ENCODE measurements at places on chromosomes 3 and 15. TPM values are rescaled to one million over a fixed set of nuclear protein-coding genes. Genes with fewer than 3 reads are reported as not detected.

Gene TNFSF10
- 0.45 TPM for total RNA-seq

Gene MYZAP
- 0.17 TPM for total RNA-seq

Gene PROS1
- 8.6 TPM for total RNA-seq

Gene RAB6B
- total RNA-seq, result 0.34 TPM

Gene NANOGP8
- not detected for total RNA-seq

Gene VIPR1
- under 0.01 TPM for total RNA-seq

Gene MEX3B
- total RNA-seq, result 7.9 TPM

Gene SUCNR1
- total RNA-seq, result not detected

Gene CPNE9
- total RNA-seq, result under 0.01 TPM

Gene C3orf80
- total RNA-seq, result not detected

Gene SPTBN5
- under 0.01 TPM for total RNA-seq

Gene FBXW12
- total RNA-seq, result not detected

Gene NMB
- 12.1 TPM for total RNA-seq

Gene CASR
- not detected for total RNA-seq

Gene ADGRG7
- not detected for total RNA-seq

Gene ZPLD1
- not detected for total RNA-seq

Gene CIDEC
- 0.15 TPM for total RNA-seq

Gene C3orf18
- total RNA-seq, result 7.7 TPM

Gene ANKRD34C
- total RNA-seq, result not detected

Gene CNTN3
- total RNA-seq, result 0.84 TPM

Gene LTK
- 0.50 TPM for total RNA-seq

Gene DNAH12
- not detected for total RNA-seq

Gene HDGFL3
- total RNA-seq, result 50.6 TPM

Gene IQCF6
- not detected for total RNA-seq

Gene HRG
- total RNA-seq, result not detected

Gene NECTIN3
- total RNA-seq, result 34.6 TPM

Gene GMPS
- 50.6 TPM for total RNA-seq

Gene CLEC3B
- total RNA-seq, result 23.4 TPM

Gene CPLX3
- total RNA-seq, result not detected

Gene ZNF620
- 0.67 TPM for total RNA-seq

Gene MOBP
- total RNA-seq, result not detected

Gene SNTN
- not detected for total RNA-seq

Gene FAM81A
- 0.50 TPM for total RNA-seq

Gene CCDC54
- not detected for total RNA-seq

Gene SLC2A2
- not detected for total RNA-seq

Data from bronchus fibroblast of lung (primary cell).